ENCODE measurements at places on chromosomes 12 and 14. TPM values are rescaled to one million over a fixed set of nuclear protein-coding genes. Genes with fewer than 3 reads are reported as not detected.

DBX2 gene
- total RNA-seq, result not detected

CHGA gene
- 1.6 TPM for total RNA-seq

SMIM41 gene
- total RNA-seq, result not detected

ASCL1 gene
- not detected for total RNA-seq

UBE3B gene
- total RNA-seq, result 14.3 TPM

NDRG2 gene
- 3.6 TPM for total RNA-seq
